ENCODE measurements at places on chromosomes 6 and 20.

DNA sequence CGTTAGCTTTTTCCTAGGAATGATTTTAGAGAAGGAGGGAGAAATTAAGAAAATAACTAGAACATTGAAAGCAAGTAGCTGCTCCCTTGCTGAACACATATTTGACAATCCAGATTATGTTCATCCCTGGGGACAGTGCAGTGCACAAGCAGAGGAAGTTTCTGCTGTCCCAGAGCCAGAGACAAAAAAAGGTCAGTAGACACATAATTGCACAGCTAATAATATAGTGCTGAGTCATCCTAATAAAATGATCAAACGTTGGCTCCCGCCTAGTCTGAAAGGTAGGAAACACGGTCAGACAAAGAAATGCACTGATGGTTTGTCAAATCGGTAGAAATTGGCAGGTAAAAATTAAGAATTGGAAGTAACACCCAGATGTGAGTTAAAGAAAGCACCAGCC lies 21.7 kb upstream of the SSTR4 start:
- DNase-seq, result no peak

DNA sequence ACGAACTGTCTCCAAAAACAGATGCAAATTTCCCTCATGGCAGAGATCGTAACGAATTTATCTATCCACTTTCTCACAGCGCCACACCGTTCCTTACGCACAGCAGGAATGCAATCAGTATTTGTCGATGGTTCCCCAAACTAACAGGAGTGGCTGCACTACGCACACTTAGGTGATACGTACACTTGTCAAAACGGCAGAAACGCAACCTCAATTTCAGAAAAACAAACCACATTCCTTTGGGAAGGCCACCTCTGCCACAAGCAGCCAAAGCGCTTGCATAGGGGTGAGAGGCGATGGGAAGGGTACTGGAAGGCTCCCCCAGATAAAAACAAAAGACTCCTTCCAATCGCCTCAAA lies 638 bp downstream of the MDN1 start:
- DNase-seq, result no peak

DNA sequence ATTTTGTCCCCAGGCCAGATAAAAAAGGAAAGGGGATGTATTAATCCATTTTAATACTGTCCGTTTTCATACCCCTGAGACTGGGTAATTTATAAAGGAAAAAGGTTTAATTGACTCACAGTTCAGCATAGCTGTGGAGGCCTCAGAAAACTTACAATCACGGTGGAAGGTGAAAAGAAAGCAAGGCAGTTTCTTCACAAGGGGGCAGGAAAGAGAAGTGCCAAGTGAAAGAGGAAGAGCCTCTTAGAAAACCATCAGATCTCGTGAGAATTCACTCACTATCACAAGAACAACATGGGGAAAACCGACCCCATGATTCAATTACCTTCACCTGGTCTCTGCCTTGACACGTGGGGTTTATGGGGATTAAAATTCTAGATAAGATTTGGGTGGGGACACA lies 152.5 kb downstream of the IBTK start:
- DNase-seq, result no peak

GRCh38 chr6:89146718-89147700 lies 1.2 kb downstream of the PM20D2 start:
- DNase-seq, result no peak

DNA sequence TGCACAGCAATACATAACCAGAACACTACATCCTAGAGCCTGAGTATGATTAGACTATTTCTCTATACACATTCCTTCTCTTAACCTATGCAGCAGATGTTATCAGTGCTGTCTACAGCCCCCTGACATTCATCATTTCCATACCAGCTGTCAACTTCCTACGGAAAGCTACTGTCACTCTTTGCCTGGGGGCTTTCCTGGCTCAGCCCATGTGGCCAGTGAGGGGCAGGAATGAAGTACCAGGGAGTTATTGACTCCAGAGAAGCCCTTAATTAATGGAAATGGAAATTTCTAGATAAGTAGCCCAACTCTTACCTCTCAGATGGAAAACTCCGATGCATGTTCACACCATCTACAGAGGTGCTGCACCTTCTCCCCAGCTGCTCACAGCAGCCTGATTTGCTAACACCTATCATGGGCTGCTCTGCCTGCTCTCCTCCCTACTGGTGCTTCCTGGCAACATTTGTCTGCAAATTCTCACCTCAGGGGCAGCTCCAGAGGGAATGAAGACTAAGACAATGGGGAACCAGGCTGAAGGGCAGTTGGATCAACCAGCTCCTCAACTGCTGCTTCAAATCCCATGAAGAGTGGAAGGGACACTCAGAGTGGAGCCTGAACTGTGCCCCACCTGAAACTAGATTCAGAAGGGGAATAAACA lies 59.6 kb downstream of the LINC00237 start:
- no peak for DNase-seq

DNA sequence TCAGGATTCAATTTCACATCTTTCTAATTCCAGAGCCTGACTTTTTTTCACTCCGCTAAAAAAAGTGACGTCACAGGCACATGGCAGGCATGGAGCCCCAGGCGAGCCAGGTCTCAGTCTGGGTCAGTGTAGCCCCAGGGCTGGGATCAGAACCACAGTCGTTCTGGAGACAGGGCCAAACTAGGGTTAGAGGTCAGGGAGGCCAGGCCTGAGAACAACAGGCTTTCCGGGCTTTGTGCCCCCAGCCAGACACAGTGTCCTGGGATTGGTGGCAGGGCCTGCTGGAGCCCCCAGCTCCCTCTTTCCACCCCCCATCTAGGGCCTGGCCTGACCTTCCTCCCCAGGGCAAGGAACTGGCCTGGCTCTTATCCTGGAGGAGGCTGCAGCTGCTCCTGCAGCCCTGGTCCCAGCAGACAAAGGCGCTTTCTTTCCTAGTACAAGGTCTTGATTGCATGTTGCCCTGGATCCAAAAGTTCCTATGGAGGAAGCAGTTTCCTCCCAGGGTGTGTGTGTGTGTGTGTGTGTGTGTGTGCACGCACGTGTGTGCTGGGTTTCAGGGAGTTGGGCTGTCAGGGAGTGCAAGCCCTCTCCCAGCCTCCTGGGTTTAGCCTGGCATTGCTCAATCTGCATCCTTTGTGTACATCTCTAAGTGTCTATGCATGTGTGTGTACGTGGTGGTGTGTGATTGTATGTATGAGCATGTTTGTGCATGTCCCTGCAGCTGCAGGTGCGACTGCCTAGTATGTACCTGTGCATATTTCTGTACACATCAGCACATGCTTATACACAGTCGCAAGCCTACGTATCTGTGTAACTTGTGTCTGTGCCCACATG lies 26.5 kb upstream of the EMILIN3 start:
- DNase-seq, result no peak

DNA sequence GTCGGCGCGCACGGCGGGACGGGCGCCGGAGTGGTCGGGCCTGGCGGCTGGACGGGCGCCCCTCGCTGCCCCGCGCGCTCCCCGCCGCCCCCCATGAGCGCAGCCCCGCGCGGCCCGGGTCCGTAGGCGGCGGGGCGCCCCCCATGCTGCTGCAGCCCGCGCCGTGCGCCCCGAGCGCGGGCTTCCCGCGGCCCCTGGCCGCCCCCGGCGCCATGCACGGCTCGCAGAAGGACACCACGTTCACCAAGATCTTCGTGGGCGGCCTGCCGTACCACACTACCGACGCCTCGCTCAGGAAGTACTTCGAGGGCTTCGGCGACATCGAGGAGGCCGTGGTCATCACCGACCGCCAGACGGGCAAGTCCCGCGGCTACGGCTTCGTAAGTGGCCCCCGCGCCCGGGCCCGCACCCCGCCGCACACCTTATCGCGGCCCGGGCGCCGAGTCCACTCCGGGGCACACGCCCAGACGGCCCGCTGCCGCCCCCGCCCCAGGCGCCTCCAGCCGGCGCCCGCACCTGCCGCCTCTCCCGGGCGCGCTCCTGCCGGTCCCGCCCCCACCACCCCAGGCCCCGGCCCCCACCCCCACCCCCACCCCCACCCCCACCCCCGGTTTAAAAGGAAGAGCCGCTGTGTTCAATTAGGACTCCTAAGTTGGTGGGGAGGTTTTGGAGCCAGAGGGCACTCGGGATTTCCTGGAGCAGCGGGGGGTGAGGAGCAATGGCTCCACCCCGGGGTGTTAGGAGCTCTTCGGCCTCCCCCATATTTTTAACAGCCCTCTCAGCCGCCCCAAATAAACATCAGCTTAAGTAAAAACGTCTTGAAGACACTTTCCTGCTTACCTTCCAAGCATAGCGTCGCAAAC lies 474 bp downstream of the RBM38 start:
- DNase-seq, result no peak

All from CD4-positive, CD25-positive, alpha-beta regulatory T cell (primary cell).